ENCODE measurements at places on chromosomes 2 and 18. TPM values are rescaled to one million over a fixed set of nuclear protein-coding genes. Genes with fewer than 3 reads are reported as not detected.

The MYO5B gene
- total RNA-seq = 0.07 TPM

GRCh38 chr18:73485166-73485565 lies 617.4 kb upstream of the NETO1 start:
- no peak for DNase-seq

DNA sequence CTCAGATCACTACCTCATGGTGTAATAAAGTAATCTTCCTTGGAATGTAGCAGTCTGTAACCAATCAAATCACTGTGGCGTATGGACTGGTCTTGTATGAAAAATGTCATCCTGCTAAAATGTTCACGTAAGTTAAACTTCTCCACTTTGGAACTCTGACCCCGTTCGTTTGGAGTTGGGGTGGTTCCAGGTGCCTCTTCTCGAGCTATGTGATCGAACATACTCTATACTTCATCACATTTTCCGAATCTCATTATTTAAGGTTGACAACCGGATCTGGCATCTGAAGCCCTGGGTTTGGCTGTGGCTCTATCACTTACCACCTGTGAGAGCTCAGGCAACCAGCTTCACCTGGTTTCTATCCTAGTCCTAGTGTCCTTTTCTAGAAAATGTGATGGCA lies 148.0 kb upstream of the MYCN start:
- no peak for DNase-seq

DNA sequence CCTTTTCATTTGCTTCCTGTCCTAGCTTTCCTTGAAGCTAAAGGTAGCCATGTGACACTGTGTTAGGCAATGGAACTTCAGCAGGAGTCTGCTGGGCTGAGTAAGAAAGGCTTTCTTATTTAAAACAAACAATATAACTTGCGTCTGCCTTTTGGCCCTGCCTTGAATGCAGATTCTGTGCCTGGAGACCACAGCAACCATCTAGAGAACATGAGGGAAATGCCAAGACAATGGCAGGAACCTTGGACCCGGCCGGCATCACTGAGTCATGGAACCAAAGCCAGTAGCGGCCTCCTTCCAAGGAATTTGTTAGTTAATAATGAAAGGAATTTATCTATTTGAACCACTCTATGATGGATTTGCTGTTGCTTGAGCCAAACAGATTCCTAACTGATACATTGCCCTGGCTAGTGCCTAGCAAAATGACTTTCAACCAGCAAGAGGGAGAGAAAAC lies 207.5 kb upstream of the EPHA4 start:
- no peak for DNase-seq
